Right hindlimb (tissue), 1 donor: ENCODE measurements at places on chromosomes 4 and X.

- no peak for DNase-seq
These were observed 41.4 kb upstream of the NDST4 start for GRCh38 chr4:115154826-115155225.

GRCh38 chr4:152862608-152863007, 73.5 kb upstream of the FHDC1 start:
- no peak for DNase-seq

DNA sequence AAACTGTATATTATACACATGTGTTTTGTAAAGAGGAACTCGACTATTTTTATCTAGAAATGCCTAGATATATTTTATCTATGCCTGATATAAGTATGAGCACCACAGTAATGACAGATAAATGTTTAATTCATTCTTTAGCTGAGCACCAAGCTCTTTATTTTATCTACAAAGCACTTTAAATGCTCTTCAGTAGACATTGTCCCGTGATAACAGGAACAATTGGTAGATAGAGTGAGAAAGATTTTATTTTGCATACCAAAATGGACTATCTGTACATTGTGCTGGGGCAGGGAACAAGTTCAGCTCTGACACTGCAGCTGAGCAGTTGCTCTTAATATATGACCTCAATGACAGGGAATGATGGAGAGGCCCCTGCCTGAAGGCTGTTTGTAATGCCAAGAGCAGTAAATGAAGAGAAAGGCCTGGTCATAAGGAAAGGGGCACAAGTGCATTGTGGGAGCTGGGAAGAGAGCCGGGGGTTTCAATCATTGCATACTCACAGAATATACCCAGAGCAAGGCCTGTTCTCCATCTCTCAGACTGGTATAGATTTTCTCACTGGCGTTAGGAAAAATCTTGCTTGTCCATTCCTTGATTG, 57.3 kb downstream of the SEPTIN11 start:
- DNase-seq = no peak

DNA sequence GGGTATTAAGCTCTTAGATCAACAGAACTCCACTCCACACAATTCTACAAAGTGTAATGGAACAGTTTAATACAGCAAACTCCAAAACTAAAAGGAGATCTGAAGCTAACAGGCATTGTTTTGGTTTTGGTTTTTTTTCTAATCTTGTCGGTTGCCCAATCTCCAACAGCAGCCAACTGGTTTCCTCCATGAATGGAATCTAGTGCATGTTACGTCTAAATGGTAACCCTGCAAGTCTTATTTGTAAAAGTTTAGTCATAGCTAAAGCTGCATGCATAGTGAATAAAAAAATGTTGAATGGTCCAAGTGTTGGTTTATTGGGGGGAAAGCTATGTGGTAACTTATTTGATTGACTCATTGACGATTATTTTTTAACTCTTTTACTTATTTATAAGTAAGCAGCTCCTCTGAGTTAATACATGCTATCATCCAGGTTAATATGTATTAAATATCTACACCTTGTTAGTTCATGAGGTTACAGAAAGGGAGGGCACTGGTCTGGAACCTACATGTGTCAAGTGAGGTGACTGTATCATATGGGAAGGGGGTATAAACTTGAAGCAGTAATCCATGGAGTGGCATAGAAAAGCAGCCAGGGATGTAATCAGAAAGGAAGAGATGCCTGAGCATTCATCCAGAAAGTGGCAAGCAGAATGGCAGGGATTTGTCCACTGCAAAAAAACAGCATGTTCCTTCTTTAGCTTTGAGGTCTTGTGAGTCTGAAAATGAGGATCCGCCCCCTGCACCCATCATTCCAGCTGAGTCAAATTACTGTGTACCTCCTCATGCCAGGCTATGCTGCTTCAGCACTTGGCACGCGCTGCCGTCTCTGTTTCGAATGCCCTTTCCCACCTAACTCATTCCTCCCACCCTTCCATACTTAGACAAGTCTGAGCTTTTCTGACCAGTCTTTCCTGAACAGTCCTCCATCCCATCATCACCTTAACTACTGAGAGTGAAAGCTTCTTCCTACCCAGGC, 81.7 kb downstream of the PDGFC start:
- peak; percentile 26 for DNase-seq

- DNase-seq = no peak
These were observed 140.5 kb downstream of the PACRGL start for GRCh38 chr4:20840648-20841190.

- no peak for DNase-seq
These were observed 119.1 kb upstream of the CNKSR2 start for GRCh38 chrX:21255032-21255618.

- peak; percentile 85 for DNase-seq
These were observed at the start of gene NUDT11 for GRCh38 chrX:51496501-51497291. NUDT11 (minus strand) TSS chrX:51496592; CDS start chrX:51496444, 148 bp downstream.

GRCh38 chr4:132071815-132072214, 1077.3 kb upstream of the PCDH10 start:
- DNase-seq = no peak

DNA sequence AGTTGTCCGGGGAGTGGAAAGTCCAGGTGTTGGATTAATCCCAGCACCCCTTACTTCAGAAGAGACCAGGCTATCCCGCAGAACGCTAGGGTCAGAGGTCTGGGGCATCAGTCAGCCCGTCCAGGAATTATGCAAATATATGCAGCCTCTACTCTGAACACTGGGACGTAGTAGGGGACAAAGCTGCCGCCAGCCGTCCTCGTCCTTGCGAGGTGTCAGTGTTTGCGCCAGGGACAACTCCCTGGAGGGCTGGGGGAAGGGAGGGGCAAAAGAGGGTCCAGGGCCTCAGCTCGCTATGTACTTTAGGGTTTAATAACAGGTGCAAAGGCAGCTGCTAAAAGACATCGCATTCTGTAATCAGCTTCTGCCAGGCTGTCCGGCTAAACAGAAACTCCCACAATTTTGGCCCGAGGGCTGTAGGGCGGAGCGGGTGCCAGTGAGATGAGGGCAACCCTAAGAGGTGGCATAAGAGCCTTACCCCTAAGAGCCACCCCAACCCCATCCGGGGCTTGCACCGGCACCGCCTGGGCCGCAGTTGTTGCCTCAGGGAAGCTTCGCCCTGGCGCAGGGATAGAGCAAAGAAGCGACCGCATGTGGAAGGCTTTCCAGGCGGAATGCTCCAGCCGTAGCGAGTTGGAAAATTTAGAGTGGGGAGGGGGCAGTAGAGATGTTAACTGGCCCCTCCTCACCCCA, 8.4 kb downstream of the HAND2 start:
- DNase-seq = no peak

- DNase-seq = no peak
These were observed 169.1 kb downstream of the LDB2 start for GRCh38 chr4:16729336-16729735.

GRCh38 chr4:157803845-157804521, 368.8 kb downstream of the GASK1B start:
- DNase-seq = no peak

- DNase-seq = no peak
These were observed 43.2 kb downstream of the GALNT7 start for GRCh38 chr4:173211838-173212237.

DNA sequence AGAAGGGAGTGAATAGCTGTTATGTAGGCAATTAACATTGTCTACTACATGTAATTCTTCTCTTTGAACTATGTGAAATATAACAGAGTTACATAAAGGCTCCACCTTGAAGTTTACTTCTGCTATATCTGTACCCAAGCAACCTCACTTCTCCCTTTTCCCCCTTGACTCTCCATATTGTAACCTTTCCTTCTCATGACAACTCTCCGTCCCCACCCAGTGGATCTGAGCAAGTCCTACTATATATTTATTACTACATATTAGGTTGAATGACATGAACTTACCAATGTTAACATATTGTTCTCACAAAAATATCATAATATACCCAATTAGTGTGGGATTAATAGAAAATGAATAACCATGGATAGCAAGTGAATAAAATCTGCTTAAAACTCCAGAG, 93.2 kb upstream of the ATP8A1 start:
- DNase-seq = no peak

DNA sequence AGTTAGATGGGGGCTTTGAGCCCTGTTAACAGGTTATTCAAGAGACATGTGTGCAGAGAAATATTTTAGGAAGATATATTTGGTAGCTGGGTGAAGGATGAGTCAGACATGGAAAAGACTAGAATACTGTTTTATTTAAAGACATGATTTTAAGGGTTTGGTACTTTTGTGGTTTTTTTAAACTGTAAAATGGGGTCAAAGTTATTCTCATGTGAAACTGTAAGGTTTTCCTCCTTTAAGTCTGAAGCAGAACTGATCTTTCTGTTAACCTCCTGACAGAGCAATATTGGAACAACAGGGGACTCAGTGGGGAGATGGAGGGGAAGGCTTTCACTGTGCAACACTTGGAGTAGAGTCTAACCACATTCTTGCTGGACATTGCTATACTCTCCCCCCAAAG, 112.4 kb upstream of the LSM6 start:
- DNase-seq = no peak

DNA sequence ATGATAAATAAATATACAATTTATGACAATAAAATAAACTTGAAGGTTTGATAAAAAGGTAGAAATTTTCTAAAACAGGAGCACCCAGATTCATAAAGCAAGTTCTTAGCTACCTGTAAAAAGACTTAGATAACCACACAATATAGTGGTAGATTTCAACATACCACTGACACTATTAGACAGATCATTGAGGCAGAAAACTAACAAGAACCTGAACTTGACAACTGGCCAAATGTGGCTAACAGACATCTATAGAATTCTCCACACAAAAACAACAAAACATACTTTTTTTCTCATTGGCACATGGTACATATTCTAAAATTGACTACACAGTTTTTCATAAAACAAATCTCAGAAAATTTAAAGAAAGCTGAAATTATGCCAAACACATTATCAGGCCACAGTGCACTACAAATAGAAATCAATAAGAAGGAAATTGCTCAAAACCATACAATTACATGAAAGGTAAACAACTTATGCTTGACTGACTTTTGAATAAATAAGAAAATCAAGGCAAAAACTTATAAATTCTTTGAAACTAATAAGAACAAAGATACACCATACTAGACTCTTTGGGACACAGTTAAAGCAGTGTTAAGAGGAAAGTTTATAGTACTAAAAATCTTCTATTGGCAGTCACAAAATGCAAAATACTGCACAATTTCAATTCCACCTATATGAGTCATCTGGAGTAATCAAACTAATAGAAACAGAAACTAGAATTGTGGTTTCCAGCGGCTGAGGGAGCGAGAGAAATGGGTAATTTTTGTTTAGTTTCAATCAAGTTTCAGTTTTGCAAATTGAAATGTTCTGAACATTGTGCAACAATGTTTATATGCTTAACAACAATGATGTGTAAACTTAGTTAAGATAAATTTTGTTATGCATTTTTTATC, 925.6 kb downstream of the SH3BGRL start:
- DNase-seq = no peak

GRCh38 chr4:6019316-6020263, 1.4 kb upstream of the C4orf50 start:
- peak; percentile 34 for DNase-seq

- DNase-seq = no peak
These were observed 6.3 kb downstream of the PRAF2 start for GRCh38 chrX:49067285-49068120.

- no peak for DNase-seq
These were observed 15.2 kb downstream of the BCOR start for GRCh38 chrX:40082447-40083119.

DNA sequence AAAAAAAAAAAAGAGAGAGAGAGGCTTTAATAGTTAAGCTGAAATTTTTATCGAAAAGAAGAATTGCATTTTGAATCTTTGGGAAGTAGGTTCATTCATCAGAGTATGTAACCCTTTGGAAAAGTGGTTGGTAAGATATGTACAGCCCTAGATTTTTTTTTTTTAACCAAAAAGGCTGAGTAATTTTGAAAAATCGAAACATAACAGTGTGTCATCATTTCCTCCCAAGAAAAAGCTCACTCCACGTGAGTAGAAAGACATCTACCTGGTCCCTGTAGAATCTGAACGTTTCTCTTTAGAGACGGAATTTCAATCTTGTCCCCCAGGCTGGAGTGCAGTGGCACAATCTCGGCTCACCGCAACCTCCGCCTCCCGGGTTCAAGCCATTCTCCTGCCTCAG, 16.2 kb downstream of the SHOX start:
- DNase-seq = no peak

DNA sequence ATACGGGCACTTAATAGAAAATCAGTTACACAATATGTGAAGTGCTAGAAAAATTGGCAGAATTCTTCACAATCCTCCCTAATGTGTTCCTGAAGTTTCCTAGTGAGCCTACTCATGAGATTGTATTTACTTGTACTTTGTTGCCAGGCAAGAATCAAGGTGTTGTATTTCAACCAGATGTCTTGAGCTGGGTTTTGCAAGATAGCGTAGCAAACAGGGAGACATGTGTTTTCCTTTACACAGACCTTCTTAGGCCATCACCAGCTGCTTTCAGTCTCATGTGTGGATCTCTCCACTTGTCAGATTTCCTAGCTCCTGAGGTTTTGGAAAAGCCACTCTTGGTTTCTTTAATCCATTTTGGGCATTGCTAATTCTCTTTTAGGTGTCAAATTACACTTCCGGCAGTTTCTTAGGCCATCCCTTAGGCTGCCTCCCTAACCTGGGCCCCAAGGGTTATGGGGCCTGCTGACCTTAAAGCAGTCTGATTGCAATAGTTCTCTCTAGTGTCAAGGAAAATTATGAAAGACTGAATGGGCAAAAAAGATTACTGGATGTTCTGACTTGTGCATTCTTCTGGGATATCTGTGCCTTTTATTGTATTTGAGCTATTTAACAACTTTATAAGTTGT, 12.2 kb upstream of the EDA start:
- no peak for DNase-seq

- no peak for DNase-seq
These were observed 141.2 kb upstream of the INTU start for GRCh38 chr4:127491571-127491970.

DNA sequence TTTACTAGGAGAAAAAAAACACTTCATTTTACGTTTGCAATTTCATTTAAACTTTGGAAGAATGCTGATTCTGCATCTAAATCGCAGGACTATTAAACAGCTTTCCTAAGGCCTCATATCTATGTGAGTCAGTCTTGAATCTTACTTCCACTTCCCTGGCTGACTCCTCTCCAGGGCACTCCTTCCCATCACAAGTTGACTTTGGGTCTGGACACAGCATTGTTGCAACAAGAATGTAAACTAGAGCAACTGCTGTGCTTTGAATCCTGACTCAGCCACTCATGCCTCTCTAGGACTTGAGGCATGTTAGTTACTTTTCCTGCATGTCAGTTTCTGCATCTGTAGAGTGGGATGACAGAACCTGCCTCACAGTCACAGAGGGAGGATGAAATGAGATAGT, 413.8 kb downstream of the FAT4 start:
- DNase-seq = no peak

GRCh38 chr4:54712206-54712605, 54.4 kb downstream of the KIT start:
- no peak for DNase-seq

- no peak for DNase-seq
These were observed 16.3 kb upstream of the FRYL start for GRCh38 chr4:48796191-48796926.

GRCh38 chr4:80215449-80216052, 18.2 kb downstream of the PRDM8 start:
- no peak for DNase-seq

GRCh38 chrX:136759968-136760367, 20.8 kb downstream of the ARHGEF6 start:
- no peak for DNase-seq
